Fibroblast of skin of back (primary cell): ENCODE measurements at places on chromosomes 4 and X.

DNA sequence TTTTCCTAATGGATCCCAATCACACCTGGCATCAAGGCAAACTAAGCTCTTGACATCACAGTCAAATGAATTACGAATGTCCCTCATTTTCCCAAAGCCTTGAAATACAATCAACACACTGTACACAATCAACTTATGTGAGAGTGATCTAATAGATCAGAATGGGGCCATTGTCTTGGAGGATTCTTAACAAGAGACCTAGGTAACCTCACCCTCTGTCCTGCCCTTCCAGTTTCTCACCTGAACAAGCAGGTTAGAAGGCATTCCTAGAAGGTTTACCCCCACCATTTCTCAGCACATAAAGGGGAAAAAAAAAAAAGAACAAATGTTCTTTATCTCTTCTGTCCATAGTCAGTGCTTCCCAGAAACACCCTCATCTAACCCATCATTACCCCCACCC, 6.3 kb downstream of the SLC39A8 start:
- no peak for DNase-seq

- DNase-seq = no peak
Measured at GRCh38 chr4:76084542-76084941, 10.0 kb downstream of the ART3 start.

DNA sequence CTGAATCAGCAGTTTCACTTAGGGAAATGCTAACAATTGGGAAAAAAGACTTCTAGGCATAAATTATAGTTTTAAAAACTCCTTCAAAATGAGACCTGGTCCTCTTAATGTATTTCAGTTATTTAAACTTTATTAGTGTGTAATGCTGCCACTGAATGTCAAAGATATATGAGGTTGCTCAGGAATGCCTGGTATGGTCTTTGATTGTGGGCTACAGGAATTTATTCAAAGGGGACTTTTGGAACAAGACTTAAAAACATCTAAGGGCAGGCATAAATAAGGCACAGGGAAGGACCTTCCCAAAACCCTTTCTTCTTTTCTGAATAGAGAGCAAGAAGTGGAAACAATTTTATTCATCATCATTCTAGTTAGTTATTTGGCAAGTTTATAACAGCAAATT, 439.1 kb downstream of the TLL1 start:
- DNase-seq = peak; percentile 70

DNA sequence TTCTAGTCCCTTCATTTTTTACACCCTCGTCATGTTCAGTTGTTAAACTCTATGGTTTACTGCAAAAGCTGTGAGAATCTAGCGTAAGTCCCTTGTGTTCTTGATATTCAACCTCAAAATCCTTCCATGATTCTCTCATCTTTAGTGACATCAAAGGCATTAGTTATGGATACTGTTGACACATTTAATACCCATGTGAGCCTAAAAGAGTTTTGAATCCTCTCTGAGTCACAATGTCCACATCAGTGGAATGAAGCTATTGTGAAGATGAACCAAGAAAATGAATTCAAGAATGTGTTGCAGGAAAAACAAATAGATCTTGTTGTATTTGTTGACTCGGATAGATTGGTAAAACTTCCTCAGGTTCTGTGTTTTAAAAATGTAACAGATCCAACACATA, 394.7 kb upstream of the ATOH1 start:
- DNase-seq = peak; percentile 3

DNA sequence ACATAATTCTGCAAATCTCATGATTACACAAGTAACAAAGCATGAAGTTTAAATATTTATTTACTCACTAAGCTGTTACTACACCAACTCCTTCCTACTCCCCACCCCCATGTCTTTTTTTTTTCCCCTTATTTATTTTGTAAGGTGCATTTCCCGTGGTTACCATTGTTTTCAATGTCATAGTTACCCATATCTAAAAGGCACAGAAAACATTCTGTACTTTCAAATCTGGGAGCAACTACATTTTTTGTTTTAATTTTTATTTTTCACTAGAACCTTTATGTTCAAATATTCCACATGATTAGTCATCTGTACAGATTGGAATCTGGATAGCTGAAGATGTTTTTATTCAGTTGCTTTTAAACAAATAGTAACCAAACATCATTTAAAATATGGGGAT, 62.8 kb downstream of the PPP3CA start:
- DNase-seq = peak; percentile 30

DNA sequence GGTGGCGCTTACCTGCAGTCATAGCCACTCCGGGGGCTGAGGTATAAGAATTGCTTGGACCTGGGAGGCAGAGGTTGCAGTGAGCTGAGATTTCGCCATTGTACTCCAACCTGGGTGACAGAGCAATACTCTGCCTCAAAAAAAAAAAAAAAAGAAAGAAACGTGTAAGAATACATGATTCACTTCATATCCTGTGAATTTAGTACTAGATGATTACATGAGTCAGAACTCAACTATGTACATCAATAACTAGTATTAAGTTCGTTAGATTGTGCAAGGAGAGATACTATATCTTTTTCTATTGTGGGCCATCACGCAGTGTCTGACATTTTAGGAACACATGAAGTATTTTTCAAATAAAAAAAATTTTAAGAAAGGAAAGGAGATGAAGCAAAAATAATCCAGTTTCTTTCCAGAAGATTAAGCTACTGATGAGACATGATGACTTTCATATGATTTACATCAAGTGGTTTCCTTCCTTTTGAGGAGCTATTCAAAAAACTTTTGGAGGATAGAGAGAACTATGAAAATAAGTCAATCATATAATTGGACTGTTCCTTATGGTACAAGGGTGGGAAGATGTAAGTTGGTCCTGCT, 64.7 kb upstream of the EXOC1L start:
- DNase-seq = peak; percentile 65

- DNase-seq = peak; percentile 24
Measured at GRCh38 chr4:58301376-58301999, 1191.3 kb upstream of the IGFBP7 start.

- DNase-seq = no peak
Measured at GRCh38 chr4:5858020-5858769, 34.7 kb downstream of the CRMP1 start.

DNA sequence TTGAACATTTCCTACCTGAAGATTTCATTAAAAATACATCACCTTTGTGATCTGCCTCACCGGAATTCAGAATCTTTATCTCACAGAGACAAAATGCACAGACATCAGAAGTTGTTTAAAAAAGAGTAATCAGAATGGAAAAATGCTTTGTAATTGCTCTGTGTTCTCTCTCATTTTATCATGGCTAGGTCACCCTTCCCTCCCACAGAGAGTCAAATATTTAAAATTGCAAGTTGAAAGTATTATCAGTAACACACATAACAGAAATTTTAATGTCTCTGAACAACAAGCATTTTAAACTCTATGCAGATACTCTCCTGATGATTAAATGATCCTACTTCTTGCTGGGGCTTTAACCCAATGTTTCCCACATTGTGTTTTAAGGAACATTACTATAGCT, 362.0 kb downstream of the CBLL2 start:
- DNase-seq = peak; percentile 74

GRCh38 chr4:53855581-53856250, 208.7 kb downstream of the CHIC2 start:
- peak; percentile 81 for DNase-seq

DNA sequence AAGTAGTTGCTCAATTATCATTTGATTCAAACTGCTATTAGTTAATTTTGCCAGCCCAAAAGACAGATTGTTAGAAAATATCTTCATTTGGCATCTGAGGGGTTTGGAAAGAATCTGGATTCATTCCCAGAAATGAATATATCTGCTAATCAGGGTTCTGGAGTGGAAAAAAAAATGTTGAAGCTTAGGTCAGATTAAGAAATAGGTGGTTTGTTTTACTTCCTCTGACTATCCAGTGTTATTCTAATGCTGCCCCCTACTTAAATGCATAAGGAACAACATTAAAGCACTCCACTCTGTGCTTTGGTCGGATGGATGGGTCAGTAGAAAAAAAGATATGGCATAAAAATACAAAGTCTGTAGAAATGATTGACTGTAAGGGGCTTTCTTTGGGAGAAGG, 89.0 kb downstream of the LUZP4 start:
- DNase-seq = no peak

DNA sequence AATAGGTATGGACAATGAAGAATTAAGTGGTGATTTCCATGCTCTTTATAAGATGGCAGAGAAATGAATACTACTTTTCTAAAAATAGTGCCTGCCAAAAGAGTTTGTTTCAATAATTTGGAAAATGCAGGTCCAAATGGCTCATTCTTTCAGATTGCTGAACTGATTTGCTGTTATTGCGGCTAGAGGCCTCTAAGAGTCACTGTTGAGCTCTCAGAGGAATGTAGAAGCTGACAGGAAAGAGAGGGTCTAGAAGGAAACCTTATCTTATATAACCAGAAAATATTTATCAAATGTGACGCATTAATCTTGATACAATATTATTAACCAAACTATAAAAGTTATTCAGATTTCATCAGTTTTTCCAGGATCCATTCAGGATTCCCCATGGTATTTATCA, 65.7 kb upstream of the PAGE1 start:
- peak; percentile 7 for DNase-seq

- DNase-seq = peak; percentile 68
Measured at GRCh38 chr4:123232439-123232838, 164.2 kb upstream of the SPRY1 start.

- DNase-seq = no peak
Measured at GRCh38 chr4:174215057-174215456, 68.4 kb downstream of the FBXO8 start.

DNA sequence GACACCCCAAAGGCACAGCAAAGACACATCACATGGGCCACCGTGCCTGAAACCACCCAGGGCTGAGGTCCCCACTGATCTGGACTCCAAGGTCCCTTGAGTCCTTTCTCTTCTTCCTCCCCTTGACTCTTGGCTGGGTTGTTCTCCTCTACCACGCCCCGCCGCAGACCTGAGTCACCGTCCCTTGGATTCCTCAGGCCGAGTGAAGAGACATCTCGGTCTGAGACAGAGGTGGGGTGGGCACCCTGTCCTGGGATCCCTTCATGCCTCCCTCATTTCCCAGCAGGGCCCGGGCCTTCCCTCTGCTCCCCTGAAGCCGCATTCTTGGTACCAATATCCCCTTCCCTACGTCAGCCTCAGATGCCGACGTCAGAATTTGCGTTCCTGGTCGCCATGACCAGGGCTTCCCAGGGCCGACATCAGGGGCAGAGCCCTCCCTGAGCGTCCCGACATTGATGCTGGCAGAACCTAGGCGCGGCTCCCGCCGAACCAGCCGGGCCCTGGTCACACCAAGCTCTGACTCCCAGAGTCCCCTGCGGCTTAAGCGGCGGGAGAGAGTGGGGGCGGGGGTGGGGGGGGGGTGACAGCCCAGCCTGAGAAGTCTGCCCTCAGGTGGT, 498 bp downstream of the MAGEA10 start:
- no peak for DNase-seq
